Dorsolateral prefrontal cortex (tissue), 122 donors: ENCODE measurements at places on chromosomes 16 and 17.

DNA sequence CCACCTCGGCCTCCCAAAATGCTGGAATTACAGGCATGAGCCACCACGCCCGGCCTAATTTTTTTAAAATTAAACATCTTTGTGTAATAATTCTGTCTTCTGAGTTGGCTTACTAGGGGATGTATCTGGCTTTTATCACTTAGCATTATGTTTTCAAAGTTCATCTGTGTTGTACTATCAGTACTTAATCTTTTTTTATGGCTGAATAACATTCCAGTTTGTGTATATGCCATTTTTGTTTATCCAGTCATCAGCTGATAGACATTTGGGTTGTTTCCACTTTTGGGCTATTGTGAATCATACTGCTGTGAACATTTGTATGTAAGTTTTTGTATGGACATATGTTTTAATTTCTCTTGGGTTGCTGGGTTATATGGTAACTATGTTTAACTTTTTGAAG is 69.0 kb downstream of the CHD9 start:
- no peak for DNase-seq

- DNase-seq: no peak
Measured at GRCh38 chr16:15856901-15857698, at the start of gene MYH11. MYH11 (minus strand) TSS chr16:15857028; CDS start chr16:15838252, 18,776 bp downstream.

DNA sequence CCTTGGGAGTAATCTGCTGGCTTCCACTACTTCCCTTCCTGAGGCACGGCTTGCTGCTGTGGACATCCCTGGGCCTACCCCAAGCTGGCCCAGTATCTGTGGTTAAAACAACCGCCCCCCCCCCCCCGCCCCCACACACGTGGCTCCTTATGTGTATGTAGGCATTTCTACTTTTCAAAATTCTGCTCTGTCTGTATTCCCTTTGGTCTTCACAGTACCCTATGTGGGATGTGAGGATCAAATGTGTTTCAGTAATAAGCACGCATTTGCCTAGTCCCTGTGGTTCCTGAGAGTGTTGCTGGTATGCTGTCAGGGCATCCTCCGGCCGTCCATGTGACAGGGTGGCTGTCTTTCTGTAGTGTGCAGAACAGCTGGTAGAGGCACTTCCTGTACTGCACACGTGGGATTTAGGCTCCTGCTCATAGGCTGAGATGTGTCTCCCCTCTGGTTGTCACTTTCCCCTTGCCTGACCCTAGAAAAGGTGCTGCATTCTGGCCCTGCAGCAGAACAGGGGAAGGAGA is 2.2 kb downstream of the NT5M start:
- peak; percentile 53 for DNase-seq

DNA sequence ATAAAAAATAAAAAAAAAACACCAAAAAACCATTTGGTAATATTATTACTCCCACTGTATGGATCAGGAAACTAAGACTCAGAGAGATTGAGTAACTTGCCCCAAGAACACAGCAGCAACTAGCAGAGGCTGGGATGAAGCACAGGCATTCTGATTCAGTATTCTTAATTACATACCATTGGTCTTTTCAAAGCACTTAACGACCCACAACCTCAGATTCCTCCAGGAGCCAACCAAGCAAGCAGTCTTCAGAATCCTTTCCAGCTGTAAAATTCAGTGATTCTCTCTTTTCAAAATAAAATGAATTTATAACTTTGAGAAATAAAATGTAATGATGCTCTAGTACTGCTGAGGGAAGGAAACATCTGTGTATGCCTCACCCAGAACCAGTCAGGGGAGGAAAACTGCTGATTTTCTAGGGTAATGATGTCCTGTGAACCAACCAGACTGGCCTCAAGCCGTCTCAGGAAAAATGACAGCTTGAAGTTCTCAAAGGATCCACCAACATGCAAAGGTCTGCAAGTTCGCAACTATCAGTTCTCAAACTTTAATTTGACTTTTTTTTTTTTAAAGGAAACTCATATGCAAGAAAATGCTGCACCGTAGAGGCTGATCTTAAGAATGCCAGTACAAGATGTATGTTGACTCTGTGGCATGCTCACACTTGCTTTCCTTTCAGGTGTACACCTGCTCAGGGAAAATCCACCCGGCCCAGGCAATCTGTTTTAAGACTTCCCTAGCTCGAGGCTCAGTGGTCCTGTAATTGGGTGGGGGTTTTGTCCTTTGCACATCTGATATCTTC is 9.0 kb downstream of the CUEDC1 start:
- no peak for DNase-seq

DNA sequence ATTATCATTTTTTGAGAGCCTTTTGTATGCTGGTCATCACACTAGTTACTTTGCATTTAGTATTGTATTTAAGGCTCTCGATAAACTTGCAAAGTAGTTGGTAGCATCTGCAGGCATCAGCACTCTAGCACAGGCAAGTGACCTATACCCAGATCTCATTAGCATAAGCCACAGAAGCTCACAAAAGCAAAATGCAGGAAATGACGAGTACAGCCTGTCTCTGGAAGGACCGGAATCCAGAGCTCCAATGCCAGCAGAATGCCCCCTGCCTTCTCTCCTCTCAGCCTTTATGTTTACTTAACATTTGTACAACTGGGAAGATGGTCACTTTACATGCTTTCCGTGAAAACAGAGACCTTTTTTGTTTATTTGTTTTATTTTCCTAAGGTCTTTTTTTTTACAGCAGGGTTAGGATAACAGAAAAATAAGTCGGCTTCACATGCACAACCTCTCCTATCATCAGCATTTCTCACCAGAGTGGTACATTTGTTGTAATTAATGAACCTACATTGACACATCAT is 45.4 kb upstream of the MYOCD start:
- no peak for DNase-seq

DNA sequence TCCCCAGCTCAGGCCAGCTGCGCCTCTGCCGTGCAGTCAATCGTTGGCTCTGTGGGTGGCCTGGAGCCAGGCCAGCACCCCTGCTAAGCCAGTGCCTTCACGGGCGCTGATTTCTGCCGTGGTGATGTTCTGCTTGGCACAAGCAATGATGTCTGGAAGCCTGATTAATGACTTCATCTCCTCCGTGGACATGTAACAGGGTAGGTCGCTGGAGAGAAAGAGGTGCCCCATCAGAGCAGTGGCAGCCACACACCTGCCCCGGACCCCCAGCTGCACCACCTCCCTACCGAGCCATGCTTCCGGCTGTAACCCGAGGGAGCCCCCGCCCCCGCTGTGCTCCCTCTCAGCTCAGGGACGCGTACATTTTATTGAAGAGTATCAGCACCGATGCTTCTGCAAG is 1.9 kb downstream of the ARL16 start:
- no peak for DNase-seq

DNA sequence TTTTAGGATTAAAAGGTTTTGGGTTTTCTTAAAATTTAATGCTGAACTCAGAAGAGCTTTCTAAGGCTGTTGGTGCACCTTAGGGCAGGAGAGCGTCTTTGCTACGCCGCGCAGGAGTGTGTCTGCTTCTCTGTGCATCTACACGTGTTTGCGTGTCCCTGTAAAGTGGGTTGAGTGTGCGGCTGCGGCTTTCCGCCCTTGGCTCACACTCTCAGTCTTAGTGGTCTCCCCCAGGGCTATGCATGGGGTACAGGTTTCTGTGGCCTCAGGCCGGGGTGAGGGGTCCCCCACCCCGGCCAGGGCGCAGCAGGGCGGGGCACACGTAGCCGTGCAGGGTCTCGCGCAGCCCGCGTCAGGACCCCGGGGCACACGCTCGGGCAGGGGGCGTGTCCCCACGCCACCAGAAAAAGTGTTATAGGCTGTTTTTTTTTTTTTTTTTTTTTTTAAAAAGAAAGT is 727 bp upstream of the TENT4B start:
- peak; percentile 44 for DNase-seq

DNA sequence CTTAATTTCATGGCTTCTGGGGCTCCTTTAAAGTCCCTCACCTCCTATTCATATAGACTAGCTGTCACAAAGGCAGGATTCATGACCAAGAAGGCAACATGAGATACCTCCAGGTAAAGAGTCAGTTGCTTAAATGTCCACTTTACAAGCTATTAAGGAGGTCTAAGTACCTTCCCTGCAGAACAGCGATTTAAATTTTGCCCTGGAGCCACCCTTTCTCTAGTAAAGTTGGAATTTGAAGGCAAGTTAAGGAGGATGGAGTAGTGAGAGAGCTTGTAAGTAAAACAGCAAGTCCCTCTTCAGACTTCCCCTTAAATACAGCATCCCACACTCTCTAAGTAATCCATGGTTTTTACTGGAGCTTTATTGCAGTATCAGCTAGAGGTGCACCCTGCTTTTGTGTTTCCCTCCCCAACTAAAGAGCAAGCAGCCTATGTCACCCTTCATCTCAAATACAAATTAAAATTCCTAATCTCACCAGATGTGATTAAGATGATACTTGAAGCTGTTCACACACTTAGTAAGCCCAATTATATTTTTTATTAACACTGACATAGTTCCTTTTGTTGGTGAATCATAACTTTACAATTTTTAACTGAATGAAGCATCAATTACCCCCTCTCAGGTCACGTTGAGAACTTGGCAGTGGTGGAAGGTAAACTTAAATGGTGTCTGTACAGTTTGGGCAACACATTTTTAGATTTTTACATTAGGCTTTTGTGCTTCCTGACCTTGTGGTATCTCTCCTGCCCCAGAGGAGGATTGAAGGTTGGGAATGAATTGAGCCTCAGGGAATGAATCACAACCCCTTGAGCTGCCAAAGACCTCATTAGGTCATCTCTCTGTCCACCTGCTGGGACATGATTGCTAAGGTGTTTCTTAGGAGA is 108.9 kb downstream of the TANGO6 start:
- DNase-seq: no peak

DNA sequence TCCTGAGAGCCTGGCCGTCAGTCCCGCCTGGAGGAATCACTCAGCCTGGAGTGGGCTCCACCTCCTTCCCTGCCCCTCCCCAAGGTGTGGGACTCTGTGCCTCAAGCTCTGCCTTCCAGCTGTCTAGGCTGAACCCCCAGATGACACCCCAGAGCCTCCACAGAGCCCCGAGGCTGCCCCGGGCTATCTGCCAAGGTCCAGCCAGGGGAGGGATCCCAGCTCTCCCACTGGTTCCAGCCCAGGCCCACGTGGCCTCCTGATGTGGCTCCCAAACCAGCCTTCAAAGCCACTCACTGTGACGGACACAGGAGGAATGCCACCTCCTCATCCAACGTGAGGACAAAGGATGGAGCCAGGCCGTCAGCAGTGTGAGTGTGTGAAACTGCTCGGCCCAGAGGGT is 45.6 kb upstream of the ENPP7 start:
- no peak for DNase-seq

GRCh38 chr17:7466318-7466638 is 13.2 kb downstream of the ZBTB4 start:
- no peak for DNase-seq

DNA sequence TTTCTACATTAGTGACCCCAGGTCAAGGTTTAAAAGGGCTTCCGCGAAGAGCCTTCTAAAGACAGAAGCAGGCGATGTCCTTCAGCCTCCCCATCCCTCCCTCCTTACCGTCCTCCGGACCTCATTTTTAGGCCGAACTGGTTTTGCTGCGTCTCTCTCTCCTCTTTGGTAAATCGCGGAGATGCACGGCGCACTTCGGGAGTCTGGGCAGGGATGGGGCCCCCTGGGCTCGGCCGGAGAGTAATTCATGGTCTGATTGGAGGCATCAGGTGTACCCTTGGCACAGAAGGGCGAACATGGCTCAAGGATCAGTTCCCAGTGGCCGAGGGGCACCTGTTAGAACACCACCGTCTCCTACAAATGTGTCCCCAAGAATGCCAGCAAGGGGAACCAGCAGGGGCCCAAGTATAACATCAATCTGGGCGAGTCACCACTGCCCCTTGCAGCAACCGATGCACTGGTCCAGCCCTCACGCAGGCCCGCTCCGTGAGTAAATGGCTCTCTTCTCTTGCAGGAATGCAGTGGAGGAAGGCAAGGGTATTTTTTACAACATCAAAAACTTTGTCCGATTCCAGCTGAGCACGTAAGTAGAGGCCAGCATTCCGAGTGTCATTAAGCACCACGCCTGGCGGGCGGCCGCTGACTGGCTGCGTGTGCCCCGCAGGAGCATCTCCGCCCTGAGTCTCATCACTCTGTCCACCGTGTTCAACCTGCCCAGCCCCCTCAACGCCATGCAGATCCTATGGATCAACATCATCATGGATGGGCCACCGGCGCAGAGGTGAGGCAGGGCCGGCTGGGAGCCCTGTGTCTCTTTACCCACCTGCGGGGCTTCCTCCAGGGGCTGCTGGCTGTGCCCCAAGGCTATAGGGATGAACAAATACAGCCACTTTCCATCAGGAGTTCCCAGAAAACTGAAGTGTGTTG is 45.6 kb downstream of the MEAK7 start:
- DNase-seq: no peak

- peak; percentile 83 for DNase-seq
Measured at GRCh38 chr17:79045842-79046196, 21.9 kb downstream of the C1QTNF1 start.

DNA sequence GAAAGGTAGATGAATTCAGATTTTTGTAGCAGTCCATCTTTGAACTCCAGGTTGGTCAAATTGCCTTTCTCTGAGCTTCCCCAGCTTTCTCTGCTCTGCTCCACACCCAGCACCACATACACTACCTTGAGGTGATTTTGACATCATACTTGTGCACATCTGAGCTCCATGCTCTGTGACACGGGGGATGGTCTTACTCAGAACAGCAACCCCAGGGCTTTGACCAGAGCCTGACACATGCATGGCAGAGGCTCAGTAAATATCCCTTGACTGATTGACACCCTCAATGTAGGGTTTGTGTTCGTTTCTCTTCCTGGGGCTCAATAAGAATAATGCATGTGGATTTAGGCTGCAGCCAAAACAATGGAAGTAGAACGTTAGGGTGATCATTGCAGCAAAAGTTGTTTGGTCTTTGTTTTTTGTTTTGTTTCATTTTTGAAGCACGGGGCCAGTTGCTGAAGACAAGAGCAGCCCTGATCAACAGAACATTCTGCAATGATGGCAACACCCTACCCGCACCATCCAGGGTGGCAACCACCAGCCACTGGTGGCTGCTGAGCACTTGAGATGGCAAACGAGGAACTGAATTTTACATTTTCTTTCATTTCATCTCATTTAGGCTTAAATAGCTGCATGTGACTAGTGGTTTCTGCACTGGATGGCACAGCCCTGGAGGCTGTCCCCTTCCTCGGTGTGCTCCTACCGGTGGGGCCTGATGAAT is 224.8 kb upstream of the TNRC6C start:
- DNase-seq: peak; percentile 13

DNA sequence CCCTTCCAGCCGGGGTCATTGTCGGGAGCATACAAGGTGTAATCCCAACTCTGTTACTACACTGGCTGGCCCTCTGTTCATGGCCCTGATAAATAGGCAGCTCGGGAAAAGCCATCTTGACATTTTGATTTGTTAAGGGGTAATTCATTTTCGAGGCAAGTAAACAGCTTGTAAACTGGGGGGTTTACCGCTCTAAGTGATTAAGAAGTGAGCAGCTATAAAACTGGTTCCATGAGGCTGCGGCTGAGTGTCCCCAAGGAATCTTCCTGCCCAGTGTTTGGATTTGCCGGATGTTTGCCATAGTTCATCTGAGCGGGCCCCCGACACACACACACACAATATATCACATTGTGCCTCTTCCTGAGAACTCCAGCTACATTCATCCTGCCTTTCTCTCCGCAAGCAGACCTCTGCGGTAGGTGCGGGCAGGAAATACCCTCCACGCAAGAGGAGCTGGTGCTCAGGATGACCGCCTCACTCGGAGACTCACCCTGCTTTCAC is 92.2 kb downstream of the SOCS1 start:
- DNase-seq: no peak
